GM23248 (cell line): ENCODE measurements at places on chromosomes 1 and 21. TPM values are rescaled to one million over a fixed set of nuclear protein-coding genes. Genes with fewer than 3 reads are reported as not detected.

ZBTB8B gene
- polyA plus RNA-seq = not detected in 2 replicates

IGSF9 gene
- polyA plus RNA-seq = 0.13 TPM in 1 of 2 replicates, not detected in the other

- DNase-seq = peak; percentile 24
Observed at GRCh38 chr1:45172005-45172404, 34.4 kb downstream of the ZSWIM5 start.

DNA sequence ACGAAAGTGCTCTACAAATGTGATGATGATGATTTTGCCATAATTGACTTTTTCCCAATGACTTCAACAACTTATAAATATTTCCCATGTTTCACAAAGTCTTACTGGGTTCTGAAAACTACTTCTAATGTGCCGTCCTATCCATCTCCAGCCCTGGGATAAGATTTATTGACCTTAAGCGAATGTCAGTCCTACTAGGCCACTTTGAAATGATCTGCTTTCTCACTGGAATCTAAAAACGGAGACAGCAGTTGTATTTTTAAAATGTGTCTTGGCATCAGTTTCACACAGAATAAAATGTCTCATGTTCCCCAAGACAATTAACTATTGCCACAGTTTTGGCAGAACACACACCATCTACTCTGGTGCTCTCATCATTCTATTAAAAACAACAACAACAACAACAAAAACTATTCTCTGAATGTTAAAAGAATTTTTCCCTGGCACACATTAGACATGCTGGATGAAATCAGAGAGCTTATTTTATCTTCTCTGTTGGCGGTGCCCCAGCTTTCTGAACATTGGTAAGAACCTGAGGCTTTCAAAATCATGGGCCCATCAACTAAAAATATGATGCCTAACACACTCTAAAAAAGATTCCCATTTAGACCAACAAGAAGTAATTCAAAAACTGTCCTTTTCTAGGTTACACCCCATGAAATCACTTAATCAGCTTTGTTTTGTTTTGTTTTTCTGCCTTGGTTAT lies 23.1 kb upstream of the DNASE2B start:
- peak; percentile 46 for DNase-seq

DNA sequence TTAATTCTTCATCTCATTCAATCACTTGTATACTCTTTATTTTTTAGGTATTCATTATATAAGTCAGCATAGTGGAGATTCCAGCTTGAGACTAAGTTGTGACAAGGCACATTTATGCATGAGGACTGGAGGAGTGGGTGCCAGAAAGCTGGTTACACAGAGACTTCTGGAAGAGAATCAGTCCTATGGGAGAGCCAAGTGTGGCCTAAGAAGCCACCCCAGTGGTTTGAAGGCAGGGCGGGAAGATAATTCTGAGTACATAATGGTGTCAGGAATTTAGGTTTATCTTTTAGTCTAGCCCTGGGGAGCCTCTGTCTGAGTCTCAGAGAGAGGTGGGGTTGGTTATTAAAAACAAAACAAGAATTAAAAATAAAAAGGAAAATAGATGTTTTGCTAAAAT lies 83.0 kb downstream of the SPAG17 start:
- DNase-seq = peak; percentile 40

RCSD1 gene
- 0.15 and 0.23 TPM in 2 replicates for polyA plus RNA-seq

DNA sequence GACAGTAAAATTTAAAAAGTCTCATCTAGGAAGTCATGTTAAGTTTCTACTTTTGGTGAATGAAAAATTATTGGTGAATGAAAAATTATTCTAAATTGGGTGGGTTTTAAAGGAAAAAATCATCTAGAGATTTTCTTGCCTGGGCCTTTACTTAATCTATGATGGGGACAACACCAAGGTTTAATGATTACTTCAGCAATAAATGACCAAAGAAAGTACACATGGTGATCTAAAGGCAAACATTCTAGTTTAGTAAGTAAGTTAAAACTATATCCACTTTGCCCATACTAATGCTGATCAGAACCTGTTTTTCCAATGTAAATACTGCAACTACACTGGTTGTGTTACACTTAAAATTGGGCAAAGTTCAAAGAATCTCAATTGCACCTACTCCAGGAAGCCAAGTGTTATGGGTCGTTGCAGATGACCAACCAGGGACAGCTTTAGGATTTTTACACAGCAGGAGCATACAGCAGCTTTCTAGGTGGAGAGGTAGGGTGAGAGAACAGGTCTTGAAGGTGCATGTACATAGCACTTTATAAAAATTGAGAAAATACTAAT lies 14.6 kb upstream of the RPL5 start:
- no peak for DNase-seq

EXO1 gene
- polyA plus RNA-seq = 6.2 and 6.3 TPM in 2 replicates

REG4 gene
- polyA plus RNA-seq = not detected in 2 replicates

PCBP3 gene
- polyA plus RNA-seq = 1.2 and 1.3 TPM in 2 replicates

CCDC27 gene
- polyA plus RNA-seq = not detected in 2 replicates

GRCh38 chr21:29145354-29145782 lies 14.9 kb downstream of the MAP3K7CL start:
- DNase-seq = peak; percentile 96

HAO2 gene
- not detected in 2 replicates for polyA plus RNA-seq

DNA sequence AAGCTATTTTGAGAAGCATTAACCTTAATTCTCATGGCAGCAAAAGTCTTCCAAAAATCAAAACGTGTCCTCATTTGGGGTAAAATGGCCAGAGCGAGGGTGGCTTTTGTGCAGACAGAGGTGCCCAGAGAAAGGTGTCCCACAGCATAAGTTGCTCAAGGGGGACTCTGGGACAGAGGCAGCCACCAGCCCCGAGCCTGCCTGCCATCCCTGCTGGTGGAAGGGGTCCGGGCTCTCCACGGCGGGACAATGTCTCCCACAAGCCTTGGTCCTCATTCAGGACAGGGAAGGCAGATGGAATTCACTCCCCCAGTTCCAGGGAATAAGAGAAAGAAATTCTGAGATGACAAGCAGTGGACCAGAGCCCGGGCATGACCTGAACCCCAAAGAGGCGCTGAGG lies 12.6 kb upstream of the ARHGEF16 start:
- DNase-seq = no peak
